ENCODE measurements at places on chromosomes 12 and 14.

DNA sequence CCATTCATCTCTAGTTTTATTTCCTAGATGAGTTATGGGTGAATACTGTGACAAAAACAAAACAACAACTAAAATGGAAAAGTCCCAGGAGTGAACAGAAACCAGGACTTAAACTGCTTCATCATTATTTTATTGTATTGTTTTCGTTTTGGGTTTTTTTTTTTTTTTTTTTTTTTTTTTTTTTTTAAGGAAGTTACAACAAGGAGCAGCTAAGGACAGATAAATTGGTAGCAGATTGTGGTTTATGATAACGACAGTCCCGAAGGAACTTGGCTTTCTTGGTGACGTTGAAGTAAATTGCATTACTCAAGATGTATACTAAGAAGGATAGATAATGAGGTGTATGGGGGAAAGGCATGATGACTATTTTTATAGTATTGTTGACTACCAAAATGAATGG, 866.3 kb downstream of the NRXN3 start:
- no peak for DNase-seq

- DNase-seq, result no peak
Observed at GRCh38 chr12:114287821-114288525, 118.0 kb downstream of the TBX5 start.

DNA sequence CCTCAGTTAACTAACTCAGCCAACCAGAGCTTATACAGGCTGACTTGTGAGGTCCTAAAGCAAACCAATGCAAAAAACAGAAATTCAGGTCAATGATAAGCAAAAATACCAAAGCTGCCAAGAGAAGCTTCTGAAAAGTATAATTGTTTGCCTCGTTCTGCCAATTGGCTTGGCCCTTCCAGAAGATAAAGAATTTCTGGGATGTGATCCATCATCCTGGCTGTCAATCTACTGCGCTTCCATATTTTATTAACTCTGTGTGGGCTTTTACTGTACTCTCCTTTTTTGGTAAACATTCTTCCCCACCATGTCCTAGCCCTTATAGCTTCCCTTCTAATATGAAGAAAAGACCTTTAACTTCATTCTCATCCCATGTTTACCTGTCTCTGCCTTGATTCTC, 387.9 kb downstream of the TMEM117 start:
- DNase-seq, result no peak

GRCh38 chr12:80681-81190, 14.2 kb downstream of the IQSEC3 start:
- DNase-seq, result no peak

DNA sequence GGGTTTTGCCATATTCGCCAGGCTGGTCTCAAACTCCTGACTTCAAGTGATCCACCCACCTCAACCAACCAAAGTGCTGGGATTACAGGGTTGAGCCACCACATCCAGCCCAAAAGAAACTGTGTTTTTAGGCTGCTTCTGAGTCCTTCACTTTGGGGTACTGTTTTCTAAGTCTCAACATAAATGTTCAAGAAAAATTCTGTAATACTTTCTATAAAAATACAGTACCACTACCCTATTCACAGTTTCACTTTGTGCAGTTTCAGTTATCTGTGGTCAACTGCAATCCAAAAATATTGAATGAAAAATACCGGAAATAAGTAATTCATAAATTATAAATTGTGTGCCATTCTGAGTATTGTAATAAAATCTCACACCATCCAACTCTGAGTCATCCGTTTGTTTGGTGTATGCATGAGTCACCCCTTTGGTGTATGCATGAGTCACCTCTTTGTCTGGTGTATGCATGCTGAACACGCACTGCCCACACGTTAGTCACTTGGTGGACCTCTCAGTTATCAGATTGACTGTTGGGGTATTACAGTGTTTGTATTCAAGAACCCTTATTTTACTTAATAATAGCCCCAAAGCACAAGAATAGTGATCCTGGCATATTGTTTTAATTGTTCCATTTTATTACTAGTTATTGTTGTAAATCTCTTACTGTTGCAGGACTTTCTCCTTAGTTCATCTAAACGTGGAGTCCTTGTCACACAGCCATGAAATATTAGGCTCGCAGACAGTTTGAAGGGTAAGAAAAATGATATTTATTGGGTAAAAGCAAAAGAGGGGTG, 190.2 kb downstream of the FSCB start:
- peak; percentile 24 for DNase-seq

DNA sequence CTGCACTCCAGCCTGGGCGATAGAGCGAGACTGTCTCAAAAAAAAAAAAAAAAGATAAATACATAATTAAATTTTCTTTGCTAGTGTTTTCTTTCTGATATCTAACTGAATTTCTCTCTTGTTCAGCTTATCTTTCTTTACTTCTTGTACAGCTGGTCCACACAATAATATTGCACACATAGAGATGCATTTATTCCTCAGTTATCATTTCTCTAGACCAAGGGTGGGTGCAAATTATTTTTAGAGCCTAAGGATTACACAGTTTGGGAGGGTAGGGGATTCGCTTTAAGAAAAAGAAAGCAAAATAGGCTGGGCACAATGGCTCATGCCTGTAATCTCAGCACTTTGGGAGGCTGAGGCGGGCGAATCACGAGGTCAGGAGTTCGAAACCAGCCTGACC, 17.9 kb downstream of the A2ML1 start:
- no peak for DNase-seq

DNA sequence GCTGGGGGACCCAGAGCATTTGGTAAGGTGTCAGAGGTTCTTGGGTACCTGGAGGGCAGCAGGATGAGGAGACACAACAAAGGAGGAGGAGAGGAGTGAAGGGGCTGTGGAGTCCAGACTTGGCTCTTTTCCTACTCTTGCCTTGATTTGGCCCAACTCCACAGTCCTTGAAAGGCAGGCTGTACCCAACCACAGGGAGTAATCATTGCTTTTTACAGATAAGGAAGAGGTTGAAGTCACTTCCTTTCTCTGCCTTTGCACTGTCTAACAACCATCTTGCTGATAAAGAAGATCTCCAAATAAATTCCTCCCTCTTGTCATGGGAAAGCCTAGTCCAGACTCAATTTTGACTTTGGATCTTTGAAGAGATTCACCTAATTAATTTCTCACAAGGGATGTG, 226.8 kb upstream of the HMGA2 start:
- no peak for DNase-seq

DNA sequence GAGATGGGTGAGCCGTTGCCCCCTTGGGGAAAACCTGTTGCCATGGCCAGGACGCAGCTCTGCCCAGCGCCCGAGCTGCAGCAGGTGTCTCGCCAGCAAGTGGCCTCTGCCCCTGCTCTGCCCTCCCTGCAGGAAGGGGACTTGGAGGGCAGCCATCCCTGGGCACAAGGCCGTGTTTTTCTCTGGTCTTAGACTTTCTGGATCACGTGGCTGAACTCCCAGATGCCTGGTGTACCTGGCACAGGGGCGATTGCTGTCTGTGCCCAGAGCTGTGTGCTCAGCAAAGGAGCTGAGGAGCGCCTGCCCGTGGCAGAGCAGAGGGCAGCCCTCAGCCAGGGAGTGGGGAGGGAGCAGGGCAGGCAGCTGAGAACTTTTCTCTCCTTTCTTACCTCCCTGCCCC, 38.0 kb downstream of the TMEM63C start:
- DNase-seq, result no peak

DNA sequence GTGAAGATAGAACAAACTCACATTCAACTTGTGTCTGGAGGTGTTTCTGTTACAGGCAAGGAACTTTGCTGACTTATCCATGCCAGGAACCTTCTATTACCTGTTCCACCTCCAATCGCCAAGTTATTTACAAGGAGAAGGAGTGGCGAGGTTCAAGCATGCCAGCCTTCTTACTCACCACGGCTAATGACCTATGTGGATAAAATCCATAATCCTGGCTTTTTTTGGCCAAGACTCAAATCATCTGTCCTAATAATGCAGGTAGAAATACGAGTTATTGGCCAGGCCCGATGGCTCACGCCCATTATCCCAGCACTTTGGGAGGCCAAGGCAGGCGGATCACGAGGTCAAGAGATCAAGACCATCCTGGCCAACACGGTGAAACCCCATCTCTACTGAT, 241.6 kb downstream of the TMEM132D start:
- DNase-seq, result no peak

DNA sequence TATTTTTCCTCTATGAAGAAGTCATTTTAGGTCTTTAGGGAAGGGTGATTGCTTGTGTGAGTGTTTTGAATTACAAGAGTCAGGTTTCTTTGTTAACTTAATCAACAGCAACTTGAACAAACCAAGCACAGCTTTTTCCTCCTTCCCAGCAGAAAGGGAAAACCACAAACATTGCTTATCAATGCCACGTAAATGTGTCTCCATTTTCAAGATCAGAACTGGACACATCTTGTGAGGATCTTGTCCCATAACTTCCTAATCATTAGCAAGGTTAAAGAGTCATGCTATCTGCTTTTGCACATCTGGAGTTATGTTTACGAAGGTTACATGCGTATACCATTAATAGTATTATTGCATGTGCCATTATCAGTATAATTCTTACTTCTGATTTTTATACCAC, 248.0 kb upstream of the FLRT2 start:
- no peak for DNase-seq

DNA sequence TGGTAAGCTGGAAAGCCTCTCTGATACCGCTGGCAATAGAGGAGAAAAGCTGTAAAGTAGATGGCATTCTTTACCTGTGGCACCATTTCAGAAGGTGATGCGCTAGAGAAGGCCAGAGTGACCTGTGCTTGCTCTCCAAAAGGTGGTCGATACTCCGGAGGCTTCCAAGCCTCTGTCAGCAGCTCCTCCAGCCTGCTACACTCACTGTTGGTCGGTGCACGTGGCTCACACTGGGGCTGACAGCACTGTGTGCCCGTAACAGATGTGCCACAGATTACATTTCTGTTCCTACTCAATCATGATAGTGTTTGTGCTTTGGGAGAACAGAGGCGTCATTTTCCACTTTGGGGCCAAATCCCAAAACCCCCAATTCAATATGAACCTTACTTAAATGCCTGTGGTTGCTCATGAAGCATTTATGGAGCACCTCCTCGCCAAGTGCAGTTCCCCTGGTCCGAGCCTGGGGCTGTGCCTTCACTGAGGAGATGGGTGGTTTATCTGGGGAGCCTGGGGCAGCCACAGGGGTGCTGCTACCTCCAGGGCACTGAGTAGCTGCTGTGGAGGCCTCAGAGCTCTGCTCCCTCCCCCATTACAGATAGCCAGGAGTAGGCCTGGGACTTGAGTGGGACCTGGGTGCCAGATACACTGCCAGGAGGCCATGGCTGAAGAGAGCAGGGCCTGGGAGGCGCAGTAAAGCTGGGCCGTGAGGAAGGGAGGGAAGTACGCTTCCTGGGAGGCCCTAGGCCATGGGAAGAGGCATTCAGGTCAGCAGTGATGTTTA, 26.8 kb downstream of the CCNK start:
- no peak for DNase-seq

DNA sequence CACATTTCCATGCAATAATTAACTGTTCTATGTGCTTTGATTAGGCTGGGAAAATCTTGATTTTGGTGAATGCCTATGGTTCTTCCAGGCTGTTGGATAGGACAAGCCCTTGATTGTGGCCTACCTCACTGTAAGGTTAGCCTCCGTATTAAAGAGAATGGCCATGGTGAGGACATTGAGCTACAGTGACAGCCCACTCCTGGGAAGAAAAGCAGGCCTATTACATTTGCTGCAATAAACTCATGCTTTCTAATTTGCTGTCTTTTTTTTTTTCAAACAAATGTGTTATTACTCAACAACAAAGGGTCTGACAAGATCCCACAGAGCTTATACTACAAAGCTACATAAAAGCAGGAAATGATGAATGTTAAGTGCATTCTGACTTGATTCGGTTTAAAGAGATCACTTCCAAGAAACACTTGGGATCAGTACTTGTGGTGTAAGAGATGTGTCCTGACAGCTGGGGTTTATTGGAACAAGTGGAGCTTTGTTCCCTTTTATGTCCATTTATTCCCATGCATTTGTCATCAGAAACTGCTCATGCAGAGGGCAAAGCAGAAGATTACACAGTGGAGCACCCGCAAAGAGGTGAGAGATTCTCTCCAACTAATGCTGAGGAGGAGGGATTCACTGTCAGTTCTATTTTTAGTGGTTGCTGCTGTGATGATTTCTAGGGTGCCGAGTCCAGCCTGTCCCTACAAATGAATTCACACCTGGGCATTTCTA, 29.1 kb upstream of the KCNK10 start:
- no peak for DNase-seq

- no peak for DNase-seq
Observed at GRCh38 chr12:6276956-6277620, 33.4 kb upstream of the PLEKHG6 start.

- DNase-seq, result no peak
Observed at GRCh38 chr14:78970677-78971076, 800.5 kb downstream of the NRXN3 start.

DNA sequence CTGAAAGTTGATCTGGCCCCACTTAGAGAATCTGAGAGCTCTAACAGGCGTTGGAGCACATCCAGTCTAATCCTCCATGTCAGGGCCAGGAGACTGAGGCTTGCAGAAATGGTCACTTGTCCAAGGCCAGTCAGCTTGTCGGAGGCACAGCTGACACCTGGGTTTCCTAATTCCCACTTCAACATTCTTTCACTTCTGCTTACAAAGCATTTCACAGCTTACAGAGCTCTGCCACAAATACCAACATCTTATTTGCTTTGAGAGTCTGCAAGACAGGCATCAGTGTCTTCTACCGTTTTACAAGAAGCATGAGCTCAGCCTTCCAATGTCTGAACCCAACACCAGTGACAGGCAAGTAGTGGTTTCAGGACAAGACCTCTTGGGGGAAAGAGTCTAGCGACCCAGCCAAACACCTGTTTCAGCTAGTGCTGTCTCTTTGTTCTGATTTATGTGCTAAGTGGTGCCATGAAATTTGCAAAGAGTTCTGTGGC, 31.8 kb downstream of the ISCA2 start:
- DNase-seq, result no peak

- no peak for DNase-seq
Observed at GRCh38 chr14:37343307-37344094, 145.8 kb downstream of the MIPOL1 start.

- DNase-seq, result no peak
Observed at GRCh38 chr14:31568671-31569070, 7.5 kb downstream of the NUBPL start.

- no peak for DNase-seq
Observed at GRCh38 chr12:98275131-98275475, 240.3 kb upstream of the TMPO start.

GRCh38 chr14:100275214-100275613, 31.0 kb downstream of the SLC25A29 start:
- no peak for DNase-seq

- peak; percentile 16 for DNase-seq
Observed at GRCh38 chr14:63745858-63746425, 18.1 kb upstream of the SGPP1 start.

- no peak for DNase-seq
Observed at GRCh38 chr12:59383079-59383822, 212.6 kb upstream of the SLC16A7 start.
